ENCODE measurements at places on chromosomes 4 and X. TPM values are rescaled to one million over a fixed set of nuclear protein-coding genes. Genes with fewer than 3 reads are reported as not detected.
A peak's percentile ranks its signal among the peaks of the same experiment; 100 is the strongest.

DNA sequence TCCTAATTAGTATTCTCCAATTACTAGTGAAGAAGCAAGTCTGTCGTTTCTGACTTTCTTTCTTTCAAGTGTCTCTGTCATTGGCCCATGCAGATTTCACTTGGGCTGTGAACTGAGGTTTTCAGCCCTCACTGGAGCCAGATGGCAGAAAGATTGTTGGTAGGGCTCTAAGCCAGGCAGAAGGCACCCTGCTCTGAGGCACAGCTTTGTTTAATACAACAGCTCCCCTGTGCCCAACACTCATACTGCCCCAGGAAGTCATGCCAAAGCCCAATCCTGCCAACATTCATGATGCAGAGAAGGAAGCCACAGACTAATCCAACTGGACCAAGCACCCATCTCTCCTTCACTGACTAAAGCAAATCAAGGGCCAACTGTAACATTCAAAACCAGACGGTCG lies 117.1 kb upstream of the FRG1 start:
- peaks cover 8% of the 10 kb centered on the region for H3K4me1 ChIP-seq
- no peak overlapping the region for H3K27ac ChIP-seq
- H3K36me3 ChIP-seq = no peaks in the 10 kb centered on the region
- H3K4me3 ChIP-seq = no peak overlapping the region
- DNase-seq = no peak

DNA sequence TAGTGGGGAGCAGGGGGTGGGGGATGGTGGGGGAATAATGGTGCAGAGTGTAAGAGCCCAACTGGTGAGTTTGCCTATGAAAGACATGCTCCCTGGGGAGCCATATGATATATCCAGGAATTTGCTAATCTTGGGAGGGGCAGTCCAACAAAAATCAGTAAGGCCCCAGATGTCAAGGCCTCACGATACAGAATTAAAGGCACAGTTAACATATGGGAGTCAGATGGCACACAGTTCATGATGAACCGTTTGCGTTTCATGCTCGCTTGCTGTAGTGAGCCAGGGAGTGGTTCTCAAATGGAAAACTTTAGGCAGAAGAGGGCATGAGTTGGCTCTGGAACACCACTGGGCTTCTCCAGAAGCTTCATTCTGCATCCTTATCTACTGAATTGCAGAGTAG lies 33.9 kb upstream of the VCX2 start:
- DNase-seq = no peak
- no peaks in the 10 kb centered on the region for H3K27me3 ChIP-seq
- H3K4me1 ChIP-seq = no peaks in the 10 kb centered on the region
- H3K27ac ChIP-seq = no peak overlapping the region
- no peak overlapping the region for H3K4me3 ChIP-seq

DNA sequence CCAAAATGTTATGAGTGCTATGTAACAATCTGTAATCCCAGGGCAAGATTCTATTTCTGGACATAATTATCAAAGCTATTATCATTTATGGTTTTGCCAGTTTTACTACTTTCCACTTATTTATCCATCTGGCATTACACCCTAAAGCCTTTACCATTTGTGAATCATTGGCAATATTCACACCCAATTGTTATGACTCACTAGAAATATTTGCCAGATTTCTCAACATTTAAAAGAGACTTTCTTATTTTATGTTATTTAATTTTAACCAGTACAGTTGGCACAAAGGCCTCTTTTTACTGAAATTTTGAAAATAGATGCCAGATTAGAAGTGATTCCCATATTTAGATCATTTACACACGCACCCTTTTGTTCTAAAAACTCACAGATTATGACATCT lies 242.7 kb upstream of the WDFY3 start:
- H3K36me3 ChIP-seq = no peaks in the 10 kb centered on the region
- H3K4me3 ChIP-seq = no peak overlapping the region
- H3K4me1 ChIP-seq = no peaks in the 10 kb centered on the region
- H3K27me3 ChIP-seq = no peaks in the 10 kb centered on the region
- no peak overlapping the region for H3K27ac ChIP-seq
- DNase-seq = no peak

- H3K36me3 ChIP-seq = no peaks in the 10 kb centered on the region
- H3K27me3 ChIP-seq = no peaks in the 10 kb centered on the region
- H3K4me1 ChIP-seq = peaks cover 8% of the 10 kb centered on the region
- no peak overlapping the region for H3K27ac ChIP-seq
- no peak overlapping the region for H3K4me3 ChIP-seq
These were observed 63.1 kb downstream of the SLC10A7 start for GRCh38 chr4:146458594-146458993.

GRCh38 chr4:102823897-102824296 lies 3.5 kb downstream of the UBE2D3 start:
- H3K27ac ChIP-seq = no peak overlapping the region
- DNase-seq = no peak
- no peaks in the 10 kb centered on the region for H3K36me3 ChIP-seq
- peaks cover 34% of the 10 kb centered on the region for H3K4me1 ChIP-seq
- H3K4me3 ChIP-seq = peak overlapping the region; percentile 93

Gene SRPK3
- not detected for total RNA-seq
